ENCODE measurements at places on chromosomes 2 and 18.

- DNase-seq: peak; percentile 12
These were observed 61.4 kb downstream of the TGOLN2 start for GRCh38 chr2:85266146-85267041.

DNA sequence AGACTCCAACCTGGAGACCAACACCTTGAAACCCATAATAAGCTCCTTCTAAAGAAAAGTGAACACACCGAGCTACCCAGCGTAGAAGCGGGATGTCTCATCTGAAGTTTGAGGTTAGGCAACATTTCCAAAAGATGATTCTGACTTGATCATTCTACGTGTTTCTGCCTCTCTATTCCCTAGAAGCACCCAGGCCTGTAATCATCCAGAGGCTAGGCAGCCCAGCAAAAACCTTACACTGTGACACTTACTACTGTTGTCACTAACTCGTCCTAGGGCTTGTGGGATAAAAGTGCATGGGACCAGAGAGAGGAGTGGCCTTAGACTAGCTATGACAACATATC, 1.4 kb downstream of the ZBTB14 start:
- DNase-seq: no peak

GRCh38 chr2:9800975-9801726, 42.1 kb upstream of the TAF1B start:
- peak; percentile 11 for DNase-seq

GRCh38 chr18:67463829-67464228, 52.7 kb downstream of the DSEL start:
- no peak for DNase-seq

GRCh38 chr2:47076586-47077441, 78.3 kb downstream of the STPG4 start:
- no peak for DNase-seq

DNA sequence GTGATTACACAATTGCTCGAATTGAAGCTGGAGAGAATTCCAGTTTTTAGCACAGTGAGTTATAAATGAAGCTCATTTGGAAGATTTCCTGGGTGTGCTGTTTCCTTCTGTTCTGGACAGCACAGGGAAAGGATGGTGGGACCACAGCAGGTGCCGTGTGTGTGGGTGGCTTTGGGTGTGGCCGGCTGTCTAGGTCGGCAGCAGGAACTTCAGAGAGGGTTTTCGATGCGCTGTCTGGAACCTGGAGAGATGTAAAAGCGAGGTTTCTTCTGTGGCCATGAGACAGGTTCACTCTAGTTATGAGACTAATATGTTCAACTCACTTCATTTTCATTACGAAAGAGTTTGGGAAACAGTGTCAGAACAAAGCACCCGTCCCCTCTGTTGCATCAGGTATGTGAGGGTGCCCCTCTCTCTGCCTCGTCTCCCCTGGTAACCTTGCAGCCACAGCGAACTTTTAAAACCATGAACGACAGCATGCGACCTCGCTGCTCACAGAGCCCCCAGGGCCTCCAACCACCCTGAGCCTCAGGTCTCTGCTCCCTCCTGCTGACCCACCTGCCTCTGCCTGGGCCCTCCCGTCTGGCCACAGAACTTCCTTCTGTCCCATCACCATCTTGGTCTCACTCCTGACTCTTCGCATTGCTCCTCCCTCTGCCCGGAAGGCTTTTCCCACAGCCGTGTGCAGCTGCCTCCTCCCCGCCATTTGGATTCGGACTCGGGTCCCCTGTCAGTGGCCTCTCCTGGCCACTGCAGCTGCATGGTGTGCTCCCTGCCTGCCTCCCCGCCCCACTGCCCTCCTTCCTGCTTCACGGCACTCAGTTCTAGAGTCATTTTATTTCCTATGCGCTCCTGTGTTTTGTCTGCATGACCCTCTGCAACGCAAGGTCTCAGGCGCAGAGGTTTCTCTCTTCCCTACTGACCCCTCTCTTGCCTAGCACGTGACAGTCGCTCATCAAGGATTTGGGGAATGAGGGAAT, 151.2 kb downstream of the NDUFA10 start:
- no peak for DNase-seq

DNA sequence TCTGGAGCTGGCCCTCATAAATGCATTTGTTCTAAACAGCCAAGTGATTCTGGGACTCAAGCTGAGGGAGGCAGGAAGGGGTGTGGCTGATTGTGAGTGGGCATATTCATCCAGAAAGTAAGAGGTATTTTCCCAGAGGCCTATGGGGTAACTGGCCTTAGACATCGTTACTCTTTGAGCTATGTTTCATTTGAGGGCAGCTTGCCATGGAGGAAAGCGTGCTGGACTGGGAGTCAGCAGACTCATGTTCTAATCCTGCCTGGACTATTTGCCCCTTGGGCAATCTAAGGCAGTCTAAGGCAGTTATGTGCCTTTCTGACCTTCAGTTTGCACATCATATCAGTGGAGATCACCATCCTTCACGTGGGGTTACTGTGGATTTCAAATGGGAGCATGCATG, 93.5 kb upstream of the SLC14A2 start:
- no peak for DNase-seq

GRCh38 chr2:234308813-234309195, 188.1 kb downstream of the ARL4C start:
- peak; percentile 34 for DNase-seq

DNA sequence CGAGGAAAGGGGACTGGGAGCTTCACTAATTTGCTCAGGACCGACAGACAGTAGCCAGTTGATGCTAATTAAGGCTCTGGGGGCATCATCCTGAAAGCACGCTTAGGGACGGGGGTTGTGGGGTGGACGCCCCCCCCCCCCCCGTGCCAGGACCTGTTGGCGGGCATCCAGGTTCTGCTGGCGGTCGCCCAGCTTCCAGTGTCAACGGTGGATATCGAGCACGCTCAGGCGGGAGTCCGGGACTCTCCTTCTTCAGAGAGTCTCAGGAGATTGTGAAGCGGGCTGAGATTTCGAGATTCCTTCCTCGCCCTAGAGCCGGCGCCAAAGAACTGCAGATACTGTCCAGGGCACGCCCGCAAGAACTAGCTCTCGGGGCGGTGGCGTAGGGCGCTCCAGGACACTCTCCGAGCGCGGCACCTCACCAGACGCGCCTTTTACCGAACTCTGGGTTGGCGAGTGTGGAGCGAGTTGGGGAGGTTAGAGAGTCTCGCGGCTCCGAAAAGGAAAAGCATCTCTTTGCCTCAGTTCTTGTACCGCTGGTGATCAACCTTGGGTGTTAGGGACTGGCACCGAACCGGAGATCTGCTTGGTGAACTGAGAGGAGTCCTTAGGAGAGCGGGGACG, 5.6 kb downstream of the RAX start:
- DNase-seq: no peak

GRCh38 chr2:238467062-238467461, 40.3 kb downstream of the ASB1 start:
- no peak for DNase-seq

- no peak for DNase-seq
These were observed 63.0 kb upstream of the TWIST2 start for GRCh38 chr2:238784671-238785527.

DNA sequence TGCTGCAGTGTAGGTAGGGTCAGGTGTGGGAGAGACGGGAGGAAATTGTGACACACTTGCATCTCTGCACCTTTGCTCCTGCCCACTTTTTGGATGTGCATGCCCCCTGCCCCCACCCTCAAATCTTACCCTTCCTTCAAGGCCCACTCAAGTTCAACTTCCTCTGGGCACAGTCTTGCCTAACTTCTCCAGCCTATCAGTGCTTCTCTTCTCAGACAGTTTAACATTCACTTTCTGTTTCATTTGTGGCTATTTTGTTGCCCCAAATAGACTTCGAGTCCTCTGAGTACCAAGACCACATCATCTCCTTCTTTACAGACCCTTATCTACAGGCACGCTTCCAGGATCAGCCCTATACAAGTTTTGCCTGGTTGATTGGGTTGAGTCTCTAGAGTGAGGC, 2.7 kb downstream of the ST8SIA5 start:
- no peak for DNase-seq

GRCh38 chr2:102915128-102915527, 153.3 kb downstream of the TMEM182 start:
- DNase-seq: no peak

DNA sequence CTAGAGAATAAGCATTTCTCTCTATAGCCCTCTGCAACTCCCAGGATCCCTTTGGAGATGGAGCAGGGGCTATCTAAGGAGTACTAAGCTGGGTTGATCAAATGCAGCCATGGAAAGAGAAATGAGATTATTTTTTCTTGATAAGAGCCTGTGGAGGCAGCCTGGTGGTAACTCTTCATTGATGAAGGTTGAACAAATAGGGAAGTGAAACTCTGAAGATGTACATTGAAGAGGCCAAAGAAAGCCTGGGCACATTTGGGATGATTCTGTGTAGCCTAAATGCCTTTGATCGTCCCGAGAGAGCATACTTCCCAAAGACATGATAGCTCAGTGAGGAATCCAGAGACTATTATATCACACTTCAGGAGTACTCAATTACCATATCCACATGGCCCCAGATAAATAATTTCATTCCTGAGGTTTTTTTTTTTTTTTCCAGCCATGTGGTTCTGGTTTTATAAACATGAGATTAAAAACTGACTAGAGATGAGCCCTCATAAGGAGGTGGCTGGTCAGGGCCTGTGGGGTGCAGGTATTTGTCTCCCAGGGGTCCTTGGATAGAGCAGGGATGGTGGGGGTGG, 192.5 kb downstream of the TPGS2 start:
- DNase-seq: no peak

GRCh38 chr2:9637330-9637729, 6.5 kb upstream of the YWHAQ start:
- no peak for DNase-seq

GRCh38 chr18:23721696-23722480, 32.6 kb downstream of the LAMA3 start:
- no peak for DNase-seq

DNA sequence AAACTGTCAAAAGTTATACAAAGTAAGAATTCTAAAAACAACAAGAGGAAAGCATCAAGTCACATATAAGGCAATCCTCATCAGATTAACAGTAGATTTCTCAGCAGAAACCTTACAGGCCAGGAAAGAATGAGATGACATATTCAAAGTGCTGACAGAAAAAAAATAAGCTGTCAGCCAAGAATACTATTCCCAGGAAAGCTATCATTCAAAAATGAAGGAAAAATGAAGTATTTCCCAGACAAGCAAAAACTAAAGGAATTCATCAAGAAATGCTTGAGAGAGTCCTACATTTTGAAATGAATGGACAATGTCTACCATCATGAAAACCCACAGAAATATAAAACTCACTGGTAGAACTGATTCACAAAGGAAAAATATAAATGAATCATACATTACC, 268.9 kb upstream of the OSR1 start:
- no peak for DNase-seq

DNA sequence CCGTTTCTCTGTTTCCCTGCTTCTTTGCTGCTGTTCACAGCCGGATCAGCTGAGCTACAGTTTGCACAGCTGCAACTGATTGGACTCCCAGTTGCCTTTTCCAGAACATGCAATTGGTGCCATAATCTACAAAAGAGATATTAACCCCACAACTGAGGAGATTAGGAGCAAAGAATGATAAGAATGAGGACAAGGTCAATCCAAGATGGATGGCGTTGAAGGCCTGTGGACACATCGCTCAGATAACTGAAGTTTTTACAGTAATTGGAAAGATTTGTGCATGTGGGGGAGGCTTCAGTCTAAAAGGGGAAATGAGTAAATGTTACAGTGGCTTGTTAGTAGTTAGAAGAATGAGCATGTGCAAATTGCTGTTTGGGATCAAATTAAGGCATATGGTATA, 263.2 kb downstream of the TGIF1 start:
- DNase-seq: no peak

GRCh38 chr2:40409734-40410133, 42.2 kb downstream of the SLC8A1 start:
- DNase-seq: no peak

DNA sequence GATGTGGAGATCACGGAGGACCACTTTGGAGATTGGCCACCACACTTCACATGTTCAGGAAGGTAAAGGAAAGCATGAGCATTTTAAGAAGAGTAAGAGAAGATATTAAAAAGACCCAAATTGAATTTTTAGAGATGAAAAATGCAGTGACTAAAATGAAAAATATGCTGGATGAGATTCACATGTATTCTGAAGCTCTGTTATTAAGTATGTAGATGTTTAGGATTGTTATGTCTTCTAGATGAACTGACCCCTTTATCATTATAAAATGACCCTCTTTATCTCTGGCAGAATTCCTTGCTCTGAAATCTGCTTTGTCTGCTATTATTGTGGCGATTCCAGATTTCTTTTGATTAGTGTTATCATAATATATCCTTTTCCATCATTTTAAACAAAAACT, 36.0 kb upstream of the DYNC2LI1 start:
- no peak for DNase-seq

- no peak for DNase-seq
These were observed 8.9 kb upstream of the RNF144A start for GRCh38 chr2:6908291-6908690.

GRCh38 chr2:70089220-70089982, 2.1 kb downstream of the PCBP1 start:
- DNase-seq: no peak

DNA sequence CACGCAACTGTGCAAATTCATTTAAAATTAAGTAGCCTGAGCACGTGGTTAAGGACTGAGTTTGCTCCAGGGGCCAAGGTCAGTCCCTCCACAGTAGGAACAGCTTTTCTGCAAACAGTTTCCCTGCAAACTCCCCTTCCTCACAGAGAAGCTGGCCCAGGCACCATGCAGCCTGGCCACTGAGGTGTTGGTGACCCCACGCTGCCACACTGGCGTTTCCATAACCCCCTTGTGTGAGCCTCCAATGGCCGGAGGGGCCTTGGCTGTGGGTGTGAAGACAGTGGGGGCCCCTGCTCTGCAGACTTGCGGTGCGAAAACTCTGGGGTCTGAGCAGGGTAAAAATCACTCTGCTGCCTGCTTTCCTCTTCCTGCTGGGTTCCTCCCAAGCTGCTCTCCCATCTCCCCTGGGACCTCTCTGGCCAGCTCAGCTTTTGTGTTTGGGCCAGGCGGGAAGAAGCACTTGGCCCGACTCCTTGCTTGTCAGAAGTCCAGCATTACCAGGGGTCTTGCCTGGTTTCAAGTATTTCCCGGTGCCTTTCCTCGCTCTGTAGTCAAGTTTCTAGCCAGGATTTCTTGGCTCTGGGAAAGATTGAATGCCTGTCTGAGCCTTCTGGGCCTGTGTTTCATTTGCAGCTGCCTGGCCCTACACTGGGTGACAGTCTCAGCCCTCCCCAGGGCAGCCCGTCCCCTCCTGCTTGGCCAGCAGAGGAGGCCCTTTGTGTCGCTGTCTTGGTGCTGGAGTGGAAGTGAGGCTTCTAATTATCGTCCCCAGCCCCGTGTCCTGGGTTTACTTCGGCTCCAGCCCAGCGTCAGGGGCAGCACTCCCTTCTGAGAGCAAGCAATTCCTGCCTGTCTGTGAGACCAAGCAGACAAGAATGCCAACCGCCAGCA, 131.4 kb upstream of the SLC1A4 start:
- DNase-seq: no peak

GRCh38 chr2:174078275-174078674, 113.1 kb upstream of the SP3 start:
- DNase-seq: no peak

GRCh38 chr18:48600456-48601090, 61.7 kb downstream of the CTIF start:
- DNase-seq: no peak

DNA sequence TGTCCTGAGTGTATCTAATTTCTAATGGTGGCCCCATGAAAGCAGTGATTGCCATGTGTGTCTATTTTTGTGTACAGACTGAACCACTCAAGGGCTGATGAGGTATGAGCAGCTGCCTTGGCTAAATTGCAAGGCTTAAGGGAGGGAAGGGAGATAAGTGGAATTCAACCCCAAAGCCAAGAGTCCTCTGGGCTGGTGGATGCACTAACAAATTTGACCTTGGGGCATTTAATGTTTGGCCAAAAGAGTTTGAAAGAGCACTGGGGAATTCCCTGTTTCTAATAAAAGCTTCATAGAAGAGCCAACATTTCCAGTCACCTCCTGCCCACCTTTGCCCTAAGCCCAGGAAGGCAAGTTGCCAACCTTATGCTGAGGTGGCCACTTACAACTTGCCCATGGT, 172.1 kb downstream of the SETBP1 start:
- DNase-seq: no peak

Measured in activated CD8-positive, alpha-beta memory T cell treated with anti-CD3 and anti-CD28 coated beads for 1 hour (primary cell).